Mesothelial cell of epicardium (in vitro differentiated cells): ENCODE measurements at places on chromosomes 7 and 10.

DNA sequence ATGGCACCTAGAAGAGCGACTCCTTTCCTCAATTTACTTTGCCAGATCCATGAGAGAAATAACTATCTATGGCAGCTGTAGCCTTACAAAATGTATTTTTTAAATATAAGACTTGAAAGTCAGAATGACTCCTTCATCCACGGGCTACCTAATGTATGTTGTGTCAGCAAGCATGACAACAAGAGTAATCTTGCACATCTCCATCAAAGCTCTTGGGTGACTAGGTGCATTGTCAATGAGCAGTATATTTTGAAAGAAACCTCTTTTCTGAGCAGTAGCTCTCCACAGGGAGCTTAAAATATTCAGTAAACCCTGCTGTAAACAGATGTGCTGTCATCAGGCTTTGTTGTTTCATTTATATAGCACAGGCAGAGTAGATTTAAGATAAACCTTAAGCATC, 757.2 kb upstream of the PHF14 start:
- H3K36me3 ChIP-seq, result no peaks in the 10 kb centered on the region
- H3K4me1 ChIP-seq, result peaks cover 12% of the 10 kb centered on the region
- H3K27ac ChIP-seq, result no peak overlapping the region

DNA sequence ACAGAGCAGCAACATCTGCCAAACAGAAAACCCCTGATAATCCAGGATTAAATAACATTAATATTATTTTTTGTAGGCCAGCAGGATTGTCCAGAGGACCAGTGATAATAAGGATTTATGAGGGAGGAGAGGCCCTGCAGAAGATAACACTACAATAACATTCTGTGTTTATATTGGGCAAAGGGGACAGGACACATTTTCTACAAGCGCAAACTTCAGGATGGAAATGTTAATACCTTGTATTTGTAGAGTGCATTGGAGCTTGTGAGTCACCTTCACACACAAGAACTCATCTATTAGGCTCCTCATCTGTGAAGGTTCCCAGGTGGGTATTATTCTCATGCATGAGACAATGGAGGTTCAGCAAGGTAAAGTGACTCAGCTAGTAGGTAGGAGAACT, 51.0 kb downstream of the BAMBI start:
- H3K4me1 ChIP-seq, result peaks cover 46% of the 10 kb centered on the region
- H3K4me3 ChIP-seq, result no peak overlapping the region
- H3K36me3 ChIP-seq, result peaks cover 2% of the 10 kb centered on the region
- H3K27ac ChIP-seq, result peak overlapping the region; percentile 86
- no peaks in the 10 kb centered on the region for H3K27me3 ChIP-seq

GRCh38 chr7:47747160-47747559, 165.2 kb upstream of the TNS3 start:
- no peak for DNase-seq
- peaks cover 38% of the 10 kb centered on the region for H3K4me1 ChIP-seq
- H3K4me3 ChIP-seq, result no peak overlapping the region
- H3K27ac ChIP-seq, result peak overlapping the region; percentile 28

- peaks cover 28% of the 10 kb centered on the region for H3K27me3 ChIP-seq
- peaks cover 2% of the 10 kb centered on the region for H3K4me1 ChIP-seq
- no peak overlapping the region for H3K27ac ChIP-seq
- no peak overlapping the region for H3K4me3 ChIP-seq
- H3K36me3 ChIP-seq, result no peaks in the 10 kb centered on the region
These were observed 339.8 kb upstream of the LRRTM3 start for GRCh38 chr10:66586073-66586472.

- no peaks in the 10 kb centered on the region for H3K36me3 ChIP-seq
- no peaks in the 10 kb centered on the region for H3K27me3 ChIP-seq
- no peak overlapping the region for H3K4me3 ChIP-seq
- H3K27ac ChIP-seq, result no peak overlapping the region
These were observed 575.0 kb downstream of the XPNPEP1 start for GRCh38 chr10:109348324-109348723.

- no peak overlapping the region for H3K27ac ChIP-seq
- no peaks in the 10 kb centered on the region for H3K36me3 ChIP-seq
- H3K4me1 ChIP-seq, result peaks cover 32% of the 10 kb centered on the region
- H3K4me3 ChIP-seq, result peak overlapping the region; percentile 71
- H3K27me3 ChIP-seq, result peaks cover 14% of the 10 kb centered on the region
- no peak for DNase-seq
These were observed 1.1 kb downstream of the EPHB6 start for GRCh38 chr7:142855756-142856564.

- H3K36me3 ChIP-seq, result peaks cover 2% of the 10 kb centered on the region
- H3K27ac ChIP-seq, result no peak overlapping the region
- peaks cover 8% of the 10 kb centered on the region for H3K4me1 ChIP-seq
- H3K4me3 ChIP-seq, result no peak overlapping the region
- H3K27me3 ChIP-seq, result no peaks in the 10 kb centered on the region
These were observed 101.3 kb downstream of the MDFIC start for GRCh38 chr7:115023219-115023618.

DNA sequence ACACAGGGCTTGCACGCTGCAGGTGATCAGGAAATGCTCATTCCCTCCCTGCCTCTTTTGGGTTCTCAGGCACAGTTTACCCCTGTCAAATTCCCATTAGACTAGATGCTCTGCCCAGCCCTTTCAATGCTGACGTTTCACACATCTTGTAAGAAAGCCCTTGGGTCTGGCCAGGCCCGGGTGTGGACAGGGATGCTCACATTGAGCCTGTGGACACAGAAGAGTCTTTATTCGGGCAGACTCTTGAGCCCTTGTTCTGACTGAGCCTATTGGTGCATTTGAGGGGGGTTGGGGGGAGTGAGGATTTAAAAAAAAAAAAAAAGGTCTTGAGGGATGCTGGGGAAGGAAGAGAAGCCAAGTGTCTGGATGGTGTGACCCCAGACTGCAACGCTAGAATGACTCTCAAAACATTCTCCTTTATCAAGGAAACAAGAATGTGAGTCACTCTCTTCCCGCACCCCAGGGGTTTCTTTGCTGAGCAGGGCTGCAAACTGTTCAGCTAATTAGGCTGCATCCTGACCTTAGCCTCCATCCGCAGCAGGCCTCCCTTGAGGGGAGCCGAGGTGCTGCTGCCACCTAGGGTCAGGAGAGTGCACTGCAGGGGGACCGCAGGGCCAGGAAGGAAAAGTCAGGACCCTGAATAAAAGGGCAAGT, 53.6 kb upstream of the TMEM72 start:
- DNase-seq, result no peak
- H3K27me3 ChIP-seq, result peaks cover 9% of the 10 kb centered on the region
- no peaks in the 10 kb centered on the region for H3K36me3 ChIP-seq
- no peak overlapping the region for H3K4me3 ChIP-seq
- H3K27ac ChIP-seq, result no peak overlapping the region

- peaks cover 4% of the 10 kb centered on the region for H3K4me1 ChIP-seq
- H3K4me3 ChIP-seq, result no peak overlapping the region
- H3K27me3 ChIP-seq, result no peaks in the 10 kb centered on the region
- no peak overlapping the region for H3K27ac ChIP-seq
- no peak for DNase-seq
These were observed 285.9 kb upstream of the ETV1 start for GRCh38 chr7:14275356-14275755.

GRCh38 chr10:28637346-28637745, 40.0 kb upstream of the BAMBI start:
- H3K4me1 ChIP-seq, result no peaks in the 10 kb centered on the region
- H3K4me3 ChIP-seq, result no peak overlapping the region
- DNase-seq, result no peak

DNA sequence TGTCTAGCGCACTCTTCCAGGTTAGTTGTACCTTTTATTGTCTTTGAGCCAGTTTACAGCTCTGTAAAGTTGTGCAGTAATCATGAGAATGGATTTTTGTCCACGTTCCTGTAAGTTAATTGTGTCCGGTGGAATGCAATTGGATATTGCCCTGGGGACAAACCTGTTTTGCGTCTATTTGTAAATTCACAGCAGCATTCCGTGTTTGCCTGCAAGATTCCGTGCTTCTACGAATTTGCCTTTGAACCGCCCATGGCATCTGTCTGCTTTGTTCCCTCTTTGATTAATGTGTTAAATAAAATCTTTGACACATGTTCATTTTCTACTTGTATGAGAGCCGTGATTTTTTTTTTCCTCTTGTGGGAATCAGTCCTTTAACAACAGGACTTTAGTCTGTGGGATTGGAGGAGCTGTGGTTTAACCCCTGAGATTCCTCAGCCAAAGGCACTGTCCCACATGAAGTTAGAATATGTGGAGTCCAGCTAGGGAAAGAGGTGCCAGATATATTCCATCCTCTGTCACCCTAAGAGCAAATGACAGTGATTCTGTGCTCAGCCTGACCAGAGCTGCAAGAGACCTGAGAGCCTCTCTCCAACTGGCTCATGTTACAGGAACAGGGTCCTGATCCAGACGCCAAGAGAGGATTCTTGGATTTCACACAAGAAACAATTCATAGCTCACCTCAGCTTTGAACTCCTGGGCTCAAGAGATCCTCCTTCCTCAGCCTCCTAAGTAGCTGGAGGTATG, 126.3 kb downstream of the COL26A1 start:
- no peaks in the 10 kb centered on the region for H3K36me3 ChIP-seq
- peak overlapping the region; percentile 11 for H3K4me3 ChIP-seq
- DNase-seq, result no peak
- H3K27ac ChIP-seq, result peak overlapping the region; percentile 92
- H3K27me3 ChIP-seq, result no peaks in the 10 kb centered on the region

- no peak for DNase-seq
- H3K36me3 ChIP-seq, result peaks cover under 1% of the 10 kb centered on the region
- no peak overlapping the region for H3K4me3 ChIP-seq
- H3K27ac ChIP-seq, result no peak overlapping the region
- H3K4me1 ChIP-seq, result peaks cover 35% of the 10 kb centered on the region
These were observed 8.1 kb upstream of the DEPP1 start for GRCh38 chr10:44986670-44987069.

DNA sequence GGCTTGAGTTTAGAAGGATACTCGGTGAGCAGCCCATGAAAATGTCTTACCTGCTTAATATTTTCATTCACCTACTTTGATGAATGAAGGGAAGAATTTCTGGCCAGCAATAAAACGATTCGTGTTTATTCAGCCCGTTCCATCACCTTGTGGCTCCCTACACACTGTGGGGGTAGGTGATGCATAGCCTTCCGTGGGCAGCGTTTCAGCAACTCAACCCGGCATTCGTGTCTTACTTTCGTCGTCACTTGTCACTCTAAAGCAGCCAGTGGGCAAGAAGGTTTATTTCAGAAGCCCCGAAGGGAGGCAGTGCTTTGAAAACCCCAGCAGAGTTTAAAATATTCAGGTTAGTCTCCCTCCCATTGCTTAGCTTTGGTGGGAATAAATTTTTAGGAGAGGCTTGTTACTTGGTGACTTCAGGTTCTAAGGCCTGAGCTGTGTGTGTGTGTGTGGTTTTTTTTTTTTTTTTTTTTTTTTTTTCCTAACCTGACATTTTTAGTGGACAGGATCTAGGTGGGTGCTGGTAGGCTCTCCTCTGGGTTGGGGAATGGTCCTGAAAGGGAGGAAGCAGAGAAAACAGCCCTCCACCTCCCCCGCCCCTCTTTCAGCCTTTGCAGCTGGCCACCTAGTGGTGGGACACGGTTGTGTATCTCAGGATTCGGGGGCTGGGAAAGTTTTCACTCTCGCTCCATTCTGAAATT, 1.8 kb downstream of the GRK5 start:
- peaks cover 53% of the 10 kb centered on the region for H3K4me1 ChIP-seq
- peaks cover 17% of the 10 kb centered on the region for H3K27me3 ChIP-seq
- peak overlapping the region; percentile 92 for H3K27ac ChIP-seq

DNA sequence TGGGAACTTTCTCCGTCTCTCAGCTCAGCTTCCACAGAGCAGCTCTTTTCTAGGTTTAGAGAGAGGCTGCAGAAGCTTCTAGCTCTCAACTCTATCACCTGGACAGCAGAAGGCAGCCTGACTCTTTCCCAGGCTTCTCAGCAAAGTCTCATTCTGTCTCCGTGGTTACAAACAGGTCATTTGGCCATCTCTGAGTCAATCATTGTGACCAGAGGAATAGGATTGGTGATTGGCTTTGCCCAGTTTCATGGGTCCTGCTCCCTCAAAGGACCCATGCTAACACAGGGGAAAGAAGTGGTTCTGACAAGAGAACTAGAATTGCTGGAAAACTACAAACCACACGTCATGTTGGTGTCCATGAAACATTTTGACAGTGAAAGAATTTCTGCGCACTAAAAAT, 43.6 kb downstream of the PRR15 start:
- no peak for DNase-seq
- H3K27ac ChIP-seq, result no peak overlapping the region
- H3K4me1 ChIP-seq, result peaks cover 15% of the 10 kb centered on the region
- no peaks in the 10 kb centered on the region for H3K27me3 ChIP-seq
- H3K36me3 ChIP-seq, result peaks cover 2% of the 10 kb centered on the region
- no peak overlapping the region for H3K4me3 ChIP-seq

GRCh38 chr10:42637142-42637541, 1.2 kb downstream of the ZNF33B start:
- peaks cover 15% of the 10 kb centered on the region for H3K36me3 ChIP-seq
- no peak for DNase-seq
- H3K27me3 ChIP-seq, result no peaks in the 10 kb centered on the region
- peak overlapping the region; percentile 99 for H3K27ac ChIP-seq

DNA sequence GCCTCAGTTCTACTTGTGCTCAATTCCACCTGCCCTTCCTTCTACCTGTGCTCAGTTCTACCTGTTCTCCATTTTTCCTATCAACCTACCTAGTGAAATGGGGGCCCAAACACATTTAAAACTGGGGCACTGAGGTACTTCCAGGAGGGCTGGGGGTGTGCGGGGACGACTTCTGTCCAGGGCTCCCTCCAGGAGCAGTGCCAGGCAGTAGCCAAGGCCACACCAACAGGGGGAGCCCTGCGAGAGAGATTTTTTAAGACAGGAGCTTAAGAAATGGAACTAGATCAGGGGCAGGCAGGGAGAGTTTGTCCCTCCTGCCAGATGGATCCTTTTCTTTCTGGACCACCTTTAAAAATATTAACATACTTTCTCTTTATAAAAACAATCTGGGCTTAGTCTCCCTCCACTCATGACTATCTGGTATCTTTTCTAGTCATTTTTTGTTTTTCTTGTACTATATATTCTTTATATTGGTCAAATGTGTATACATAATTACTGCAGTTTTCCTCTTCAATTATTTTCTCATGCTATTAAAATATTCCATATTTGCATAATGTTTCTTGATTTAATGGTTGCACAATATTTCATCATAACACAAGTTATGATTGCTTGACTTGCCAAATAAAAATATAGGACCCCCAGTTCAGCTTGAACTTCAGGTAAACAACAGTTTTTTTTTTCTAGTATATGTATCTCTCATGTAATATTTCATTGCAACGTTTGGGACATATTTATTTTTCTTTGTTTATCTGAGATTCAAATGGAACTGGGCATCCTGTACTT, 47.3 kb upstream of the INSYN2A start:
- no peak for DNase-seq
- no peak overlapping the region for H3K27ac ChIP-seq
- no peak overlapping the region for H3K4me3 ChIP-seq
- peaks cover 6% of the 10 kb centered on the region for H3K36me3 ChIP-seq
- peaks cover 4% of the 10 kb centered on the region for H3K4me1 ChIP-seq

GRCh38 chr10:125533866-125534265, 149.1 kb downstream of the TEX36 start:
- peaks cover 6% of the 10 kb centered on the region for H3K4me1 ChIP-seq
- DNase-seq, result no peak
- H3K27ac ChIP-seq, result no peak overlapping the region
- no peak overlapping the region for H3K4me3 ChIP-seq
- no peaks in the 10 kb centered on the region for H3K36me3 ChIP-seq
